ENCODE measurements at places on chromosomes 4 and X. TPM values are rescaled to one million over a fixed set of nuclear protein-coding genes. Genes with fewer than 3 reads are reported as not detected.

DNA sequence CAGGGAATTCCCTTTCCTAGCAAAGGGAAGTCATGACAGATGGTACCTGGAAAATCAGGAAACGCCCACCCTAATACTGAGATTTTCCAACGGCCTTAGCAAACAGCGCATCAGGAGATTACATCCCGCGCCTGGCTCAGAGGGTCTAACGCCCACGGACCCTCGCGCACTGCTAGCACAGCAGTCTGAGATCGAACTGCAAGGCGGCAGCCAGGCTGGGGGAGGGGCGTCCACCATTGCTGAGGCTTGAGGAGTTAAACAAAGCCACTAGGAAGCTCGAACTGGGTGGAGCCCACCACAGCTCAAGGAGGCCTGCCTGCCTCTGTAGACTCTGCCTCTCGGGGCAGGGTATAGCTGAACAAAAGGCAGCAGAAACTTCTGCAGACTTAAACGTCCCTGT lies 507.7 kb downstream of the ZIC3 start:
- no peak for DNase-seq

The CT45A2 gene
- not detected for polyA plus RNA-seq

The TRIML1 gene
- polyA plus RNA-seq: not detected

The UGT2B11 gene
- polyA plus RNA-seq: not detected

The ESX1 gene
- not detected for polyA plus RNA-seq

DNA sequence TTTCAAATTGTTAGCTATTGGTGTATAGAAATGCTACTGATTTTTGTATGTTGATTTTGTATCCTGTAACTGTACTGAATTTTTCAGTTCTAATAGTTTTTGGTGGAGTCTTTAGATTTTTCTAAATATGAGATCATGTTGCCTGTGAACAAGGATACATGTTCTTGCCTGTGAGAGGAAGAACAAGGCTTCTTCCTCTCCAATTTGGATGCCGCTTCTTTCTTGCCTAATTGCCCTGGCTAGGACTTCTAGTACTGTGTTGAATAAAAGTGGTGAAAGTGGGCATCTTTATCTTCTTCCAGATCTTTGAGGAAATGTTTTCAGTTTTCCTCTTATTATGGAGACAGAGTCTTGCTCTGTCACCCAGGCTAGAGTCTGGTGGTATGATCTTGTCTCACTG lies 16.2 kb upstream of the NAP1L5 start:
- DNase-seq: no peak

DNA sequence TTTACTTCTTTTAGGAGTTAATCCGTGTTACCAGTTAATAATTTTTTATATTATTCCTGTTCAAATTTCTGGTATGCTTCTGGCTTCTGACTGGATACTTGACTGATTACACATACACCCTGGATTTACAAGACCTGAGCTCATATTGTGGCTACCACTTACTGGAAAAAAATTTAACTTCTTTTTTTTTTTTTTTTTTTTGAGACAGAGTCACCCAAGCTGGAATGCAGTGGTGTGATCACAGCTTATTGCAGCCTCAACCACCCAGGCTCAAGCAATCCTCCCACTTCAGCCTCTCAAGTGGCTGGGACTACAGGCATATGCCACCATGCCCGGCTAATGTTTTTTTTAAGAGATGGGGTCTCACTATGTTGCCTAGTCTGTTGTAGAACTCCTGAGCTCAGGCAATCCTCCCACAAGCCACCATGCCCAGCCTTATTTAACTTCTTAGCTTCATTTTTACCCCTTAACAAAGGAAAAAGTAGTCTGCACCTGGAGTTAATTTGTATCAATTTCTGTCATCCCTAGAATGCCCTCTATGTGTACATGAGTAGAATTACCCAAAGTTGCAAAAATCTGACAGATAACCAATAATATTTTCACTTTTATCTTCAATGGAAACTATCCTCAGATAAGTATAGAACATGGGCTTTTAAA lies 50.3 kb downstream of the TMEM165 start:
- DNase-seq: no peak

- DNase-seq: no peak
Measured at GRCh38 chrX:69120476-69120875, 44.8 kb downstream of the PJA1 start.

DNA sequence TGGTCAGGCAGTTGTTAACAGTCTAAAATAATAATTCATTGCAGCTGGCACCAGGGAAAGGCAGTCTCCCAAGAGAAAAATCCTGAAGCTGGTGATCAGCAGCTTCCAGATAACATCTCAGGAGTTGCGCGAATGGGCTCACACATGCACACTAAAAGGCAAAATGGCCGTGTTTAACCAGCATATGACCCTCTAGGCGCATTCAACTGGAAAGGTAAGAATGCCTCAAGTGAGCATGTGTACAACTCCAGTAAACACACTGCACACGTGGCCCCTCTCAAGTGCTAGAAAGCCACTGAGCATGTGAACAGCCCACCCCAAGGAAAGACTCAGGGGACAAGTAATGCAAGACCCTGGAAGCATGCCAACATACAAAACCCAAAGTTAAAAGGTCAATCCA lies 33.1 kb downstream of the STPG2 start:
- no peak for DNase-seq

Measured in hindlimb muscle (tissue), 1 donor.